ENCODE measurements at places on chromosomes 12 and 14.

DNA sequence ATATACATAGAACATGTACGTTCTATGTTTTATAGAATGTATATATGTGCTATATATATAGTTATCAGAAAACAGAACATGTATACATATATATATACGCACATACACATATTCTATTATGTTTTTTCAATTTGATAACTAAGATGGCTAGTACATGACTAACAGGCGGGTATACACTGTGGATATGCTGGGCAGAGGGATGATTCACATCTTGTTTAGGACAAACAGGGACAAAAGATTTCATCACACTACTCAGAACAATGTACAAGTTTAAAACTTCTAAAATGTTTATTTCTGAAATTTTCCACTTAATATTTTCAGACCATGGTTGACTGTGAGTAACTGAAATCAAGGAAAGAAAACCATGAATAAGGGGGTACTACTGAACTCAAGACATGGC lies 17.4 kb downstream of the TIMELESS start:
- no peak for DNase-seq

DNA sequence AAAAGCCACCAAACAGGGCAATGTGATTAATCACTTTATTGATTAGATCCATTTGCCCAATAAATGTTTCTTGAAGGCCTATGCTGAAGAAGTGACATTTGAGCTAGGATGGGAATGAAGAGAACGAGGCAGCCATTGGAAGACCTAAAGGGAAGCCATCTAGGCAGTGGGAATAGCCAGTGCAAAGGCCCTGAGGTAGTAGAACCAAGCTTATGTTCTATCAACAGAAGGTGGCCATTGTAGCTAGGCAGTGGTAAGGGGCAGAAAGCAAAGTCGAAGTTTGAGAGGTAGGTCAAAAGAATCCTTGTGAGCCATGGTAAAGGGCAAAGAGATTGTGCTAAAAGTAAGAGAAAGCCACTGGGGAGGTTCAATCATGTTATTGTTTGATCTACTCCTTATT lies 173.1 kb downstream of the ITPR2 start:
- no peak for DNase-seq

DNA sequence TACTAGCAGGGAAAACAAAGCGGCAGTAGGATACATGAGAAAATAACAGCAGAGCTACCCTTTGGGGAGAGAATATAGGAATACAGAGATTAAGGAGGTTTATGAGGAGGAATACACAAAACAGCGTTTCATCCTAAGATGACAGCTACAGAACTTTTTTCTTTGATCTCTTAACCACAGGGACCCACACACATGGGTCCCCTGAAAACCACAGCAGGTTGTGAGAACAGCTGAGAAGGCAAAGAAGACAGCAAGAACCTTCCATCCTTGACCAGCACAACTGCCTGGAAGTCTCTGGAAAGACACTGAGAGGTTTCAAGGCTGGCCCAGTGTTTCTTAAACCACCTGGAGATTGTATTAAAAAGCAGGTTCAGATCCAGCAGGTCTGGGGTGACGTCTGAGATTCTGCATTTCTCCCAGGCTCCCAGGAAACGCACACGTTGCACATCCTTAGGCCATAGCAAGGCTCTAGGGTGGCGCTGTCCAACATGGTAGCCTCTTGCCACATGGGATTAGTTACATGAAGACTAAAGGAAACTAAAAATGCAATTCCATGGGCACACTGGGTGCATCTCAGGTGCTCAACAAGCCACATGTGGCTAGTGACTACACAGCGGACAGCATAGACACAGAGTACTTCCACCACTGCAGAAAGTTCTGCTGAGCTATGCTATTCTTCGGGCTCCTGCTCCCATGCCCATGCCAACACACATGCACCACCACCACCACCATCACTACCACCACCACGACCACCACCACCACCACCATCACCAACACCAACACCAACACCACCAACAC lies 92.3 kb downstream of the FOXN3 start:
- no peak for DNase-seq

DNA sequence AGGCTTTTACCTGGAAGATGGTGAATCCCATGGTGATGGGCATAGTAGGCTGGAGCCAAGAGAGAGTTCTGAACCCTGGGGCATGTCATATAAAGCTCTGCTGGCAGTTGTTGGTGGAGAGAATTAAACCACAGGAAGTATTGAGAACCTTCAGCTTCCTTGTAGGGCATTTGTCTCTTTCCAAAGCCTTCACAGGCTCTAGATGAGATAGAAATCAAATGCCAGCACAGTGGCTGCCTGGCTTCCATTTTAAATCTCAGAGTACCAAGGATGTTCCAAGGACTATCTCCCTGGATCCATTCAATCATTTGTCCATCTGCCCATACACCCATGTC lies 369.6 kb downstream of the DPF3 start:
- DNase-seq, result no peak

DNA sequence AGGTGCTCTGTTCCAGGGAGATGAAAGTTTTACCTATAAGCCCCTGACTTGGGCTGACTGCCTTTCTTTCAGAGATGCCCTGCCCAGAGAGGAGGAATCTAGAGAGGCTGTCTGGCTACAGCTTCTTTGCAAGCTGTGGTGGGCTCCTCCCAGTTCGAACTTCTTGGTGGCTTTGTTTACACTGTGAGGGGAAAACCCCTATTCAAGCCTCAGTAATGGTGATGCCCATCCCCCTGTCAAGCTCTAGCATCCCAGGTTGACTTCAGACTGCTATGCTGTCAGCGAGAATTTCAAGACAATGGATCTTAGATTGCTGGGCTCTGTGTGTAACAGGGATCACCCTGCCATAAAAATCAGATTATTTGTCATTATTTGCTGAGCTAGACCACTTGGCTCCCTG lies 377.6 kb downstream of the FLRT2 start:
- DNase-seq, result no peak

GRCh38 chr14:79265366-79265946 lies 945.8 kb downstream of the DIO2 start:
- no peak for DNase-seq

DNA sequence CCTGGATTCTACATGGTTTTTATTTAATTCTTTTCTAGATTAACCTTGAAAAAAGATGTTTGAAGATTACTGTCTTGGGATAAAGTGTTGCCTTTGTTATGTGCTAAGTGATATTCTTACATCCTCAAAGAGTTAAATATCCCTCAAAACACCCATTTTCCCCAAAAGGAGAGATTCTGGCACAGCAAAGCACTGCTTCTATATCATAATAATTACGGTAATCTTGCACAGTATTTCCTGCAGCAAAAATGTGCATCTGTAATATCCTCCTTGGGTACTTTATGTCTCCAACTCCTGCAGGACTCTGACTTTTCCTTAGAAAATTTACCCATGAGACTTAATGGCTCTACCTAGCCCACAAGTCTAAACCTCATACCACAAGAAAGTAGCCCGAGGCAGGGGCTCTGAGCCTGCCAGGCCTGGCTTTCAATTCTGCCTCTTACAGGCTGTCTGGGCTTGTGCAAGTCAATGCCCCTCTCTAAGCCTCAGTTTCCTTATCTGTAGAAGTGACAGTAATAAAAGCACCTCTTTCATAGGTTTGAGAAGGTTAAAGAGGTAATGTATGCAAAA lies 45.8 kb downstream of the SVOP start:
- no peak for DNase-seq

DNA sequence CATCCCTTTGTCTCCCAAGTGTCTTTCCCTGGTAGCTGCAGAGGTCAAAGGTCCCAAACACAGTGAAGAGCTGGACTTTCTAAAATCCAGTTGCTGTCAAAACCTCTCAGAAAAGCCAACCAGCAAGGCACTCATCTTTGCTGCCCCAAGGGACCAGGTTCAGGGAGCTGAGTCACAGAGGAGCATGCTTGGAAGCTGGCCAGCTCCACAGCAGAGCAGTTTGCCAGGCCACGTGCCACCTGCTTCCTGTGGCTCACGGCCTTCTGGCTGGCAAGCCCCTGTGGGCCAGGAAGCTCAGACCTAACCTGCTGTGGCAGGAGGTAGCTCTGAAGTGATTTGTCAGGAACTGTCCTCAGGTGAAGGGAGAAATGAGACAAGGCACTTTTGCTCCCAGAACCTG lies 3.6 kb downstream of the ISCU start:
- peak; percentile 90 for DNase-seq

- DNase-seq, result no peak
Observed at GRCh38 chr12:82996168-82996812, 309.6 kb downstream of the TMTC2 start.

DNA sequence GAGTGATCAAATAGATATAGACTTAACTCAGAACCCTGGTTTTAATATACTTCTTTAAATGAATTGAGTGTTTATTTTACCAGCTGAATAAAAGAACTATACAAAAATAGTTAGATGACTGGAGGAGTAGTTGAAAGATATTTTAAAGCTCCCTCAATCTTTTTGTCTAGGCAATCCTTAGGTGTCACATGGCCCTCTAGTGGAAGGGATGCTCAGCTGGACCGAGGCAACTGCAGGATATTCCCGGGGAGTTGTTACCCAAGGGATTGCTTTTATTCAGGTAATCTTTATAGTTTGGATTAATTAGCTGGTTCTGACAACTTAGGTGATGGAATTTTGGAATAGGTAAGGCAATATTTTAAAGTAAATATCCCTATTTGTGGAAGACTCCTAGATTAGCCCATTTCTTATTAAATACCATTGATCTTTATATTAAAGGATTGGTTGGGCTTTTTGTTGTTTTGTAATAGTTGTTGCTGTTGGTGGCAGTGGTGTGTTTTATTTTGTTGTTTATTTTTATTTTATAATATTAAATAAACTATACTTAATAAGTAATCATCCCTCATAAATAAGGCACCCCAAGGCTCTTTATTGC lies 57.1 kb downstream of the ZDHHC17 start:
- peak; percentile 18 for DNase-seq

DNA sequence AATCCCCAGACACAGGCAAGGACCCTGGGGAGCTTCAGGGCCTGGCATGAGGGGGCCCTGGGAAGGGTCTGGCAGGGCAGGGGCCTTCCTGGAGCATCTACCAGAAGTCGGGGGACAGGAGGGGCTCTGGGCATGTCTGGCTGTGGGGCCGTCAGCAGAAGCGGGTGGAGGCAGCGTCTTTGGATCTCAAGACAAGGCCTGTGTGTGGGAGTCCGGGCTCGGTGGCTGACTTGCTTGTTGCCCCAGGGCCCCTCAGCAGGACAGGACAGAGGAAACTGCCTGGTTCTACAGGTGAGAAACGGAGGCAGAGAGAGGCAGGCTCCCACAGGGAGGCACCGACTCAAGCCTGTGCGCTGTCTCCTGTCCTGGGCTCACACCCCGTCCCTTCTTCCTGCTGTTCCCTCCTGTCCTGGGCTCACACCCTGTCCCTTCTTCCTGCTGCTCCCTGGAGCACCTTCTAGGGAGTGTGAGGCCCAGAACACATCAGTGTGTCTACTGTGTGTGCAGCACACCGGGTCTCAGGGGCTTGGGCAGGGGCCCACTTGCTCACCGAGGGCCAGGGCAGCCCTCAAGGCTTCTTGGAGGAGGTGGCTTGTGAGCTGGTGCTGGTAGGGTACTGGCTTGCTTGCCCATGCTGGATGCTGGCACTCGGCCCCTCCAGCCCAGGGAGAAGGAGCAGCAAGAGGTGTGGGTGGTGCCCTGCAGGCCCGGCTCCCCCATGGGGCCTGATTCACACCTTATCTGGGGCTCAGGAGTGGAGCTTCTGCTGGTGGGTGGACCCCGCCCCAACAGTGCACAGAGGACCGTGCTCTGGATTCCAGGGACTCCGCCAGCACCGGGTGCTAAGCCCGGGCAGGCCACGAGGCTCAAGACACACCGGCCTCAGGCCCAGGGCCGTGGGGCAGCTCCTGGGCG lies 14.9 kb downstream of the ASPG start:
- no peak for DNase-seq

DNA sequence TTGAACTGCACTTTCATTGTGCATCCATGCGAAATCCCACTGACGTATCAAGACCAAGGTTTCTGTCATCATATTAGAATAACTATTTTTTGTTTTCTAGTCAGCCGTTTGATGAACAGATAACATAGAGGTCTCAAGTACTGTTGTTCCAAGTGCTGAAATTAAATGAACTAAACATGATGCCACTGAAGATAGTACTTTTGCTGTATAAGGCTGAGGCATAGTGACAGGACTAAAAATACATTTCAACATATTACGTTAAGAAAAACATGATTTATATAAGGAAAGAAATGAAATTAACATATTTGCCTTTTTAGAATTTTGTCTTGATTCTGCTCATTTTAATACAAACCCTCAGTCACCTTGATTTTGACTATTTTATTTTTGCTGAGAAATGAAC lies 82.2 kb downstream of the ANO6 start:
- no peak for DNase-seq

- no peak for DNase-seq
Observed at GRCh38 chr14:104874571-104875411, 9.7 kb downstream of the CEP170B start.

GRCh38 chr14:71060825-71061455 lies 153.7 kb downstream of the PCNX1 start:
- no peak for DNase-seq

GRCh38 chr14:54597795-54598443 lies 31.0 kb downstream of the SAMD4A start:
- no peak for DNase-seq

GRCh38 chr12:2225696-2226095 lies 172.9 kb downstream of the CACNA1C start:
- DNase-seq, result no peak

DNA sequence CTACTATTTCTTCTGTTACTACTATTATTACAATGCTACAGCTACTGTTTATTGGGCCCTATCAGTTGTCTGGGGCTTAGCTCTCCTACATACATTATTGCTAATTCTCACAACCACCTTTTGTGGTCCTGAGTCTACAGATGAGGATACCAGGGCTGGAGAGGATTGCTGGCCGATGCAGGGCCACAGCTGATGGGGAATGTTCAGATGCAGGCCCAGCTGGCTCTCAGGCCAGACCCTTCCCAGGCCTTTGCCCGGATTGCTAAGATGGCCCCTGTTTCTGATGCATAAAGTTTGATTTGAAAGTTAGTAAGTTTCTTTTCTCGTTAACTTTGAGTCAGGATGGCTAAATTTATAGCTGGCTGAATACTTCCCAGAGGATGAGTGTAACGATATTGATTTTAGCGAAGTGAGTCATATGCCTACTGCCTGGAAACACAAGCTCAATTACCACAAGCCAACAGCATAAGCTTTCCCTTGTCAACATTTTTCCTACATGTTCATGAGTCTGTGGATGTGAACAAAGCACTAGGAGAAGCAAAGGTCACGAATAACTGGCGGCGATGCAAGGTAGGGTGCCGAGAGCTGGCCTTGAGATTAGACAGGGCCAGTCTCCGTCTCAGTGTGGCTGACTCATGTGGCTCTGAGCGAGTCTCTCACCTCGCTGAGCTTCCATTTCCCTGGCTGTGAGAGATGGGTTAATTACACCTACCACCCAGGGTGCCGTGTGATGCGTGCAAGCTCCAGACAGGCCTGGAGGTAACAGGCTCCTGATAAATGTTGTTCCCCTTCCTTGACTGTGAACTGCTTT lies 111.0 kb downstream of the BEGAIN start:
- peak; percentile 92 for DNase-seq

GRCh38 chr14:31292937-31293616 lies 85.5 kb upstream of the HECTD1 start:
- DNase-seq, result no peak

Data from A172 (cell line).